ENCODE measurements at places on chromosomes 7 and 10.
A peak's percentile ranks its signal among the peaks of the same experiment; 100 is the strongest.

- no peak for DNase-seq
Observed at GRCh38 chr7:131826960-131827359, 270.5 kb upstream of the PODXL start.

- DNase-seq: no peak
Observed at GRCh38 chr10:48505394-48506112, 99.3 kb downstream of the ARHGAP22 start.

DNA sequence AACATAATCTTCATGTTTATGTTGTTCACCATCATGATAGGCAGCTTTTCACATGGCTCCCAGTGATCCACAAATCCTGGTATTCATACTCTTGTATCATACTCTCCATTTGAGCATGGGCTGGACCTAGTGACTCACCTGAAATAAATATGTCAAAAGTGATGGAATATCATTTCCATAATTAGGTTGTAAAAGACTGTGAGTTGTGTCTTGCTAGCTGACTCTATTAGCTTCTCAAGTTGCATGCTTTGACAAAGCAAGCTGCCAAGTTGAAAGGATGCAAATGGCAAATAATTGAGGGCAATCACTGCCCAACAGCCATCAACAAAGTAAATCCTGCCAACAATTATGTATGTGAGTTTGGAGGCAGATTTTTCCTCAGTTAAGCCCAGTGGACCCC lies 300.4 kb downstream of the AHR start:
- no peak for DNase-seq

GRCh38 chr10:47165711-47166404 lies 134.1 kb upstream of the GDF10 start:
- peak; percentile 36 for DNase-seq

- no peak for DNase-seq
Observed at GRCh38 chr10:14801723-14802122, 27.0 kb upstream of the FAM107B start.

- peak; percentile 17 for DNase-seq
Observed at GRCh38 chr10:59678884-59679301, 30.8 kb downstream of the SLC16A9 start.

DNA sequence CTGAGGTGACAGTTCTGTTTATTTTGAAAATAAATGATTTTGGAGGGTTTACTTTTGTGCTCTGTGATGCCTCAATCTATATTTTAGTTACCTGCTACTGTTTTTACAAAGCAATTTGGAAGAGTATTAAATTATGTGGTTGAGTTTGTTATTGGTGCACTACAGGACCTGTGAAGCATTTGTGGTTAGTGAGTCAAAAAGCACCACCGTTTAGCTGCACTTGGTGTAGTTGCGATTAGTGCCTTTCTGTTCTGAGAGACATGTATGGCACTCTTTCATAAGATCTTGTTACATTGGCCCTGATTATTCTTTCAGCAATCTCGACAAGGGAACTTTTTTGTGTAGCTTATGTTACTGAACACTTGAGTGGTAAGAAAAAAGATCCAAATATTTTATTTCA lies 132.2 kb downstream of the BBS9 start:
- peak; percentile 20 for DNase-seq

GRCh38 chr10:70648427-70648826 lies 23.9 kb upstream of the ADAMTS14 start:
- no peak for DNase-seq

DNA sequence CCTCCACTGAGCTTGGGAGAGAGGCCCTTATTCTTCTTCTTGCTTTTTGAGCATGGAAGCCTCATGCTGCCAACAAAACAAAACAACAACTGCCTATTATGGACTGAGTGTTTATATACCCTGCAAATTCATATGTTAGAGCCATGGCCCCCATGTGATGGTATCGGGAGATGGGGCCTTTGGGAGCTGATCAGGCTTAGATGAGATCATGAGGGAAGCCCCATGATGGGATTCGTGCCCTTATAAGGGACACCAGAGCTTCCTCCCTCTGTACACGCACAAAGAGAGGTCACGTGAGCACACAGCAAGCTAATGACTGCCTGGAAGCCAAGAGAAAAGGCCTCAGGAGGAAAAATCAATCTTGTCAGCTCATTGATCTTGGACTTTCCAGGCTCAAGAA lies 235.0 kb downstream of the FANK1 start:
- no peak for DNase-seq

DNA sequence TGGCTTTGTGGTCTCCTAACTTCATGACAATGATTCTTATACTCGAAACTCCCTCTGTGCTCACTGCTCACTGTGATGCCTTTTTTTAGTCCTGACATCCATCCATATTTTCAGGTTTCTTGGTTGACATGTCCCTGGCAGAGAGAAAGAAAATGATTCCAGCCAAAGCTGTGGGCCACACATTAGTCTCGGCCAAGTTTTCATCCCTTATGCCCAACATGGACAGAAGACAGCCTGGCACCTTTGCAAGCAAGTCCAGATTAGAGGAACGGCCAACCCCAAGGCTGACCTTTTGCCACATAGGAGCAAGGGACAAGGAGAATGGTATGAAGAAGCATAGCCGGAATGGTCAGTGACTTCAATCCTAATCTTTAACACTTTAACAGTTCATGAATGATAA lies 8.7 kb upstream of the OPALIN start:
- no peak for DNase-seq

DNA sequence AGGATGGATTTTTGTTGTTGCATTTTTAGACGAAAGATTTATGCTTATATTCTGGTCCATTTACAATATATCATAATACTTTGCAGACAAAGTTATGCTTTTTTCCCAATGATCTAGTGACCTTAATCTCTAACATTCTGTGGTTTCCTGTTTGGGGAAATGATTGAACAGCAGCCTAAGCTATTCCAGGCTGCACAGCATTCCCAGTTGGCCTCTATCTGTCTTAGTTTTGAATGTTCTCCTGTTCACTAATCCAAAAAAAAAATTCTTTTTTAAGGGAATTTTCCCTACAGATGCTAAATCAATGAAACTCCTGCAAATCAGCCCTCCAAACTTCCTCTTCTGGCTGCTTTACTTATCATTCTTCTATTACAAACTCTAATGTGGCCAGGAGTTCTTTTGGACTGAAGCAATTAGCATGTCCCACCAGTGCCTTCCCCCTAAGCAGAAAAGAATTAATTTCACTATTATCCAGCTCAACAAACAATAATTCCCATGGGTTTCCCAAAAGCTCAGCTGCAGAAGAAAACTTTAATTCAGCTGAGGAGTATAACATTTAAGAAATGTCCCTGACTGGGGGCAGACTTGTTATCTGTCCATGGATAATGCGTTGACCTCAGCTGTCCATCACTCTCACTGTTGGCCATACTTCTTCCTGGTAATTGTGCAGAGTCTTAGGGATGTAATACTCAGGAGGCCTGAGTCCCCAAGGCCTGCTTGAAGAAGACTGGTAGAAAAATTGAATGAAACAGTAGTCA lies 81.9 kb upstream of the TRIL start:
- DNase-seq: no peak

GRCh38 chr7:24135003-24135817 lies 148.8 kb upstream of the NPY start:
- no peak for DNase-seq

- no peak for DNase-seq
Observed at GRCh38 chr7:95251966-95252365, 72.4 kb downstream of the PON1 start.

GRCh38 chr7:158689488-158689887 lies 15.1 kb downstream of the NCAPG2 start:
- no peak for DNase-seq

DNA sequence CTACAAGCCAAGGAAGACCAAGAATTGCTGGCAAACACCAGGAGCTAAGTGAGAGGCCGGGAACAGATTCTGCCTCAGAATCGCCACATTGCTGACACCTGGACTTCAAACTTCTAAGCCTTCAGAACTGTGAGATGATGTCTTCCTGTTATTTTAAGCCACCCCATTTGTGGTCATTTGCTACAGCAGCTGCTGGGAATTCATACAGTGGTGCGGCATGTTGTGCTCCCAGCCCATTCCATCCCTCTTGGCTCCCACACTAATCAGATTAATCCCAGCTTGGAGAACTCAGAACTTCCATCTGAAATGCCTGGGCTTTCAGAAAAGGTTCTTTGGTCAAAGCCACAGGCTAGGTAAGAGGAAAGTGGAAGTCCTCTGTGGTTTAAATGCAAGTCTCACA lies 24.9 kb downstream of the TCAF1 start:
- no peak for DNase-seq

- DNase-seq: no peak
Observed at GRCh38 chr7:12764458-12764891, 77.0 kb downstream of the ARL4A start.

DNA sequence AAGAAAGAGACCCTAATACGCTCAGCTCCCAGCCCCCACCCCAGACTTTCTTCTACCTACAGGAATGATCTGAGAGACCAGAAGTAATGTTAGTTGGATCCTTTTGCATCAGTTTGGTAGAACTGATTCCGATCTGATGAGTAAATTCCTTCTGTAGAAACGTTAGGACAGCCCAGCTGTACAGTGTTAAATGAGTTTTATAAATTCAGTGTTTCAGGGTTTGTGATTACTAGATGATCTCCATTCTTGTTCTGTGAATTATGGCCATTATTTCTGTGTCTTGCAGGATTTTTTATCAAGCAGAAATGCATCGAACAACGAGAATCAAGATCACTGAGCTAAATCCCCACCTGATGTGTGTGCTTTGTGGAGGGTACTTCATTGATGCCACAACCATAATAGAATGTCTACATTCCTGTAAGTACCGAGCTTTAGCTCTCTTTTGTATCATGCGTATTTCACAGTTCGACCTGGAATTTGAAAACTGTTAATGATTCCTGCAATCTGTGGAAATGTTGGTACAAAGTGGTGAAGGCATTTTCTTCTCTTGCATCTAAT lies 5.3 kb downstream of the BMI1 start:
- no peak for DNase-seq

Measured in activated CD4-positive, alpha-beta memory T cell treated with anti-CD3 and anti-CD28 coated beads, Interleukin-2, amount 10 ng/mL, durations not matched to agents 7 days and 5 days (primary cell).